KG1 (cell line): ENCODE measurements at places on chromosomes 4 and X.

GRCh38 chr4:177810220-177810619 is 368.0 kb upstream of the AGA start:
- no peak for DNase-seq

GRCh38 chr4:1766106-1767060 is 26.7 kb upstream of the FGFR3 start:
- no peak for DNase-seq

DNA sequence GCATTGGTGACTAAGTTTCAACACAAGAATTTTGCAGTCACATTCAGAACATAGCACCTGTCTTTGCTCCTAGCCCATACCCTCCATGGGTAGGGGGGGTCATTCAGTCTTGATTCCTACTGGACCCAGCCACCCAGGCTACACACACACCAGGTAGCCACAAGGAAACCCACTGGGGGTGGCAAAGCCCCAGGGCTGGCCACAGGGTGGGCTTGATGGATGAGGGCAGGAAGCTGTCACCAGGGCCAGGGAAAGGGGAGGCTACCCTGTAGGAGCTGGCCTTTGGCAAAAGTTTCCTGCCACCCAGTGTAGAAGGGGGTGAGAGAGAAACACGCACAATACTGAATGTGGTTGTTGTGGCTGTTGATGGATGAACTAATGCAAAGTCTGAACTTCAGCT is 74.5 kb upstream of the NKX1-1 start:
- DNase-seq, result no peak

DNA sequence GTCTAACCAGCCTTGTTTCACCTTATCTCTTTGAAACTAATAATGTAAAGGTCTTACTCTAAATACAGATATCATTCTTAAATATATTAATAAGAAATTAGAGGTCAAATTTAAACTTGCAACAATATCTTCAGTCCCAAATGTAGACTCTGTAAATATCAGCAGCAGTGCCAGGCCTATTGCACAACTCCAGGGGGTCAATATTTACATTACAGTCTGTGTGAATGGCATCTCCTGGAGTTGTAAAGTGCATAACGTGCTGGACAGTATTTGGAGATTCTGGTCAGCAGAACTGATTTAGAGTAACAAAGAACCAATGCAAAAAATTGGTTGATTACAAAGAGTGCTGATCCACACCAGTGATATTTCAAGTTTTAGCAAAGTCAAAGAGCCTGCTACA is 1225.9 kb downstream of the PCDH19 start:
- DNase-seq, result no peak

- DNase-seq, result no peak
Measured at GRCh38 chr4:150886597-150886996, 128.5 kb downstream of the LRBA start.

GRCh38 chr4:1779588-1780382 is 13.3 kb upstream of the FGFR3 start:
- DNase-seq, result no peak

- DNase-seq, result no peak
Measured at GRCh38 chrX:459611-460010, 72.9 kb upstream of the PPP2R3B start.

DNA sequence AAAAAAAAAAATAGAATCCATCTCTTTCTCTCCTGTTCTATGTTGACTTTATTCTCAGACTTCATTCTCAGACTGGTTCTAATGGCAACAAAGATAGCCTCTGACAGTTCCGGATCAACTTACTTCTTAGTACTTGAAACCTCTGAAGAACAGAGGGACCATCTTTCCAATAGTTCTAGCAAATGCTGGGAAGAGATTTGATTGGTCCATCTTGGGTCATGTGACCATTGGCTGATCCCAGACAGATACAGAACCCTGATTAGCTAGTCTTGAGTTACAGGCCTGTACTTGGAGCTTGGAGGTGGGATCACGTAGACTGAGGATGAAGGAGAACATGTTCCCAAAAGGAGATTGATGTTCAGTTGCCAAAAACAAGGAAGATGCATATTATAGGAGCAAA is 66.9 kb upstream of the STIM2 start:
- no peak for DNase-seq

- DNase-seq, result no peak
Measured at GRCh38 chr4:181646864-181647263, 596.3 kb upstream of the TENM3 start.

GRCh38 chr4:8205749-8206611 is 6.9 kb downstream of the SH3TC1 start:
- peak; percentile 8 for DNase-seq

DNA sequence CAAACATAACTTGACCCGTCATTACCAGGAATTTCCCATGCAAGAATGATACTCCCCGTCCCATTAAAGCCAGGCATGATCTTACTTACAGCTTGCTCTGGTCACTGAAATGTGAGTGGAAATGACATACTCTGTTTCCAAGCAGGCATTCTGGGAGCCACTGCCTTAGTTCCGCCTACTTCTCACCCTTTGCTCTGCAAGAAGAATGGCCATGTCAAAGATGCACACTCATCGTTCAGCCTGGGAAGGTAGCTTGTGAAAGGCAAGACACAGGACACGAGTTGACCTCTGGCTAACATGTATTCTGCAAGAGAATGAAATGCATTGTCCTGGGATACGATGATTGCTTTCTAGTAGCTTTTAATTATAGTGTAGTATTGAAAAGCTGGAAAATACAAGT is 1144.4 kb downstream of the NLGN4X start:
- no peak for DNase-seq

DNA sequence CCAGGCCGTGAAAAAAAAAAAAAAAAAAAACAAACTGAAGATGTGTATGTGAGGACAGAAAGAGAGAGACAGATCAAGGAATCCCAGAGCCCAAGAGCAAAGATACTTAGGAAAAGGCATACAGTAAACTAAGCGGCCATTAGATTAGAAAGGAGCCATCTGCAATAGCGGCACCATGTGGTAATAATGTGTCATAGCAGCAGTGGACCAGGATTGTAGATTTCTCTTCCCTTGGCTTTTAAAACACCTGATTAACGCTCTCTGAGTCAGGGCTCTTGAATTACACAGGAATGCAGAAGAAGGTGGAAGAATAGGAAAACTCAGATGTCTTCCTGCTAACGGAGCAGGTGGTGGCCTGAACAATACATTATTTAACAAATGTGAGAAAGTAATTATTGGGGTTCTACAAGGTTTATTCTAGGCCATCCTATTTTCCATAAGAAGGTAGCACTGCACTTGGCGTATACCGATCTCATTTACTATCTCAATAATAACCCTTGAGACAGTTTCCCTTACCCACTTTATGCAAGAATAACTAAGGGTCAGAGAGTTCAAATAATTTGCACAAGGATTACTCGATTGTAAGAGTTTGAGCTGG is 182.7 kb downstream of the KCNIP4 start:
- no peak for DNase-seq

DNA sequence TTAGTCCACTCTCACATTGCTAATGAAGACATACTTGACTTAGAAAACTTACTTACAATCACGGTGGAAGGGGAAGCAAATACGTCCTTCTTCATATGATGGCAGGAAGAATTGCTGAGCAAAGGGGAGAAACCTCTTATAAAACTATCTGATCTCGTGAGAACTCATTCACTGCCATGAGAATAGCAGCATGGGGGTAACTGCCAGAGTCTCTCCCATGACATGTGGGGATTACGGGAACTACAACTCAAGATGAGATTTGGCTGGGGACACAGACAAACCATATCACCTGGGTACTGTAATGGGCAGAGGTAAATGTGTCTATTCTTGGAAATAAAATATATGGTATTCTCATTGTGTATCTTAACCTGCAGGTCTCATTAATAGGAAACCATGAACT is 711.6 kb upstream of the GRID2 start:
- DNase-seq, result no peak

- no peak for DNase-seq
Measured at GRCh38 chr4:60923075-60923474, 277.1 kb upstream of the ADGRL3 start.

DNA sequence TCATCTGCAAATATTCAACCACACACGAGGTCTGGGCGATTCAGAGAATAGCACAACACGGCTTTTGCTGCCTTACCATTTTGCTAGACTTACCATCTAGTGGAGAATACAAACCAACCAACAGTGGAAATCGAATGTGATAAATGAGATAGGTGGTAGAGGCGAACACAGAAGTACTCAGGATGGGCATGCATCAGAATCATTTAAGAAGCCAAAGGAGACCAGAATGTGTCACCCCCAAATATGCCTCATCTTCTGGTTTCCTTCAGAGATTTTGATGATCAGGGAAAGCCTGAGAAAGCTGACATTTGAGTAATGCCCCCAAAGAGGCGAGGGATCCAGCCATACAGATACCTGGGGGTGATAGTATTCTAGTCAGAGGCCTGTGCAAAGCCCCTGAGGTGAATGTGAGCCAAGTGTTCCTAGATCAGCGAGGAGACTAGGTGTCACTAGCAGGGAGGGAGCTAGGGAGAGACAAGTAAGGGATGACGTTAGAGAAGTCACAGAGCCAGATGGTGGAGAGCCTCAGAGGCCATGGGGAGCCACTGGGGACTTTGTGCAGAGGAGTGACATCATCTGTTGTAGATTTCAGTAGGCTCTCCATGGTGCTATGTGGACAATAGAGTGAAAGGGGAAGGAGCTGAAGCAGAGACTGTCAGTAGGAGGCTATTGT is 1.7 kb downstream of the MTMR1 start:
- DNase-seq, result no peak

- no peak for DNase-seq
Measured at GRCh38 chr4:187268940-187269339, 545.3 kb upstream of the FAT1 start.

GRCh38 chrX:77572322-77572721 is 125.1 kb downstream of the FGF16 start:
- DNase-seq, result no peak

- no peak for DNase-seq
Measured at GRCh38 chr4:84568496-84568895, 14.4 kb upstream of the CDS1 start.

GRCh38 chrX:10549280-10549679 is 71.1 kb downstream of the MID1 start:
- no peak for DNase-seq

GRCh38 chr4:77913348-77913747 is 50.7 kb downstream of the MRPL1 start:
- no peak for DNase-seq

GRCh38 chrX:13699183-13699826 is 10.4 kb downstream of the RAB9A start:
- no peak for DNase-seq

DNA sequence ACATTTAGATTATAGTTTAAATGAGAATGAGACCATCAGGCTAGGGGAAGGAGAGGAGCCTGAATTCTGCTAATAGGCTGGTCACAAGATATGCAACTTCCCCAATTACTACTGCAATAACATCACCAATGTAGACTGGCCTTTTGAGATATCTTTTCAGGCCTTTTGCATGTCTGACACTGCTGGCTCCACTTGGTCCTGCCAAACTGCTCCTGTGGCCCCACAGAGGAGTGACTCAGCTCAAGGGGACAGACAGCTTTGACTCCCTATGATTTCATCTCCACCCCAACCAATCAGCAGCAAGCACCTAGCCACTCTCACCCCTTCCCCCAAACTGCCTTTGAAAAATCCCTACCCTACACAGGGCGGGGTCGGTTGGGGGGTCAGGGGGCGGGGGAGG is 22.8 kb downstream of the GPRIN3 start:
- no peak for DNase-seq

GRCh38 chr4:4986841-4987240 is 32.4 kb downstream of the CYTL1 start:
- no peak for DNase-seq

DNA sequence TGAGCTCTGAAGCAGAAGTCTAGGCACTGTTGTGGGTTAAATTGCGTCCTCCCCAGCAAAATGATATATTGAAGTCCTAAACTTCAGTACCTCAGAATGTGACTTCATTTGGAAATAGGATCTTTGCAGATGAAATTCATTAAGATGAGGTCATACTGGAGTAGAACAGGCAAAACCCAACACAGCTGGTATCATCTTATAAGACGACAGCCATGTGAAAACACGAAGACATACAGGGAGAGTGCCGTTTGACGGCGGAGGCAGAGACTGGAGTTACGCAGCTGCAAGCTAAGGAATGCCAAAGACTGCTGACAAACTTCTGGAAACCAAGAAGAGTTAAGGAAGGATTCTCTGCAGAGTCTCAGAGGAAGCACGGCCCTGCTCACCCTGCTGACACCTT is 241.5 kb downstream of the MAML3 start:
- DNase-seq, result no peak

DNA sequence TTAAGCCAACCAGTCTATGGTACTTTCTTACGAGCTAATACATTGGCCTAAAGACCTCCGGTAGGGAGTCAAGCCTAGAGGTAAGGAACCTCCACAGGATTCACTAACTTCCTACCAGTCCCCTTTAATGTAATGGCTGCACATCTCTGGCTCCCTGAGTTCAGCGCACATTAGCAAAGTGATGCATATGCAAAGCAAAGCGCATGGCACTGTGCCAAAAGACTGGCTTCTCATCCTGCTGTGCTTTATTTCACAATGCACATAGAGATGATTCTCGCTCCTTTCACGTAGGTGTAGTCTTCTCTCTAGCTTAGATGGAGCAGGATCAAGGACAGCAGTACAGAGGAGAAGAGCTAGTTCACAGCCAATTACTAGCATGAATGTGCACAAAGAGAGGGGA is 14.6 kb upstream of the CLTRN start:
- DNase-seq, result no peak

- no peak for DNase-seq
Measured at GRCh38 chrX:72382202-72382595, 76.5 kb upstream of the CITED1 start.

GRCh38 chr4:186581421-186581820 is 26.1 kb upstream of the MTNR1A start:
- DNase-seq, result no peak

DNA sequence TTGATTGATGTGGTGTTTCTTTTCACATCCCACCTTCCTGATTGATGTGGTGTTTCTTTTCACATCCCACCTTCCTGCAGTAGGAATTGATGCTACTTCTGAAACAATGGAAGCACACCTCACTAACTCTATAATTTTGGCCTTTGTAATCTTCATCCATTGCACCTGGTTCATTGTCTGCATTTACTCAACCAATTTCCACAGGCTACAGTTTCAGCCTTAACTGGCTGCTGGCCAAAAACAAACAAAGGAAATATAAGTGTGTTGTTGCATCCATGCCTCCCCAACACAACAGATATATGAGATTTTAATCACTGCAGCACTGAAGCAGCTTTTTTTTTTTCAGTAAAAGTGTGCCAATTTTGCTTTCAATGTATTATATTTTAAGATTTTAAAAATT is 867.6 kb upstream of the PCDH7 start:
- DNase-seq, result no peak

GRCh38 chr4:1583051-1583785 is 100.9 kb downstream of the FAM53A start:
- no peak for DNase-seq
